ENCODE measurements at places on chromosomes 5 and 9.

GRCh38 chr5:160602744-160603143 is 181.1 kb downstream of the PTTG1 start:
- no peak for DNase-seq

- DNase-seq, result no peak
These were observed 106.6 kb downstream of the DENND1A start for GRCh38 chr9:123823194-123823947.

DNA sequence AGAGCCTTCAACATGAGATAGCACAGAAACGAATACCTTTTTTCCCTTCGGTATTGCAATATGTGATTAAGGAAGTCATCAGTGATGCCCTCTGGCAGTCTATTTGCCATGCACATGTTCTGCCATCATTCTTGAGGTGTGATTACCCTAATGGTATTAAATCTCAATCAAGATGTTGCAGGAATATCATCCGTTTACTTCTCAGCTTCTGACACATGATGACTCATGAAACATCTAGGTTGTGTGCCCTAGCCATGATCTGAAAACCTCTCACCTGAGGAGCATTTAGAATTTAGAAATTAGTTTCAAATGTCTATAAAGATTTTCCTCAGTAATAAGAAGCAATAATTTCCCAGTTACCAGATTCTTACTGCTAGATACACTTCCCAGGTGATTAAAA is 209.1 kb downstream of the ADGRV1 start:
- no peak for DNase-seq

DNA sequence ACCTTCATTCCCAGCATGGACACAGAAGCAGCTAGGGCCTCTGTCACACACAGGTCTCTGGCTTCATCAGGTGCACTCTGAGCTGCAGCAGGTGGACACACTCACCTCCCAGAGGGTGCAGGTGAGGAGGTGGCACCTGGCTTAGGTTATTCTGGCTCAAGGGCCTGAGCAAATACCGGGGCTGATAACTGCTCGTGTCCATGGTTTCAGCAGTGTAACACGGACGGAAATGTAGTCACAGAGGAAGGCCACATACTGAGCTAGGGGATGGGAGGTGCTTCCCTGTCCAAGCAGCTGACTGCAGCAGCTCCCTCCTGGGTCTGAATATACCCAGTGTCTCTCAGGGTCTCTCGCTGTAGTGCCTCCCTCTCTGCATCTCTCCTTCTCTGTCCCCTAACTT is 5.7 kb downstream of the PHF2 start:
- DNase-seq, result no peak

DNA sequence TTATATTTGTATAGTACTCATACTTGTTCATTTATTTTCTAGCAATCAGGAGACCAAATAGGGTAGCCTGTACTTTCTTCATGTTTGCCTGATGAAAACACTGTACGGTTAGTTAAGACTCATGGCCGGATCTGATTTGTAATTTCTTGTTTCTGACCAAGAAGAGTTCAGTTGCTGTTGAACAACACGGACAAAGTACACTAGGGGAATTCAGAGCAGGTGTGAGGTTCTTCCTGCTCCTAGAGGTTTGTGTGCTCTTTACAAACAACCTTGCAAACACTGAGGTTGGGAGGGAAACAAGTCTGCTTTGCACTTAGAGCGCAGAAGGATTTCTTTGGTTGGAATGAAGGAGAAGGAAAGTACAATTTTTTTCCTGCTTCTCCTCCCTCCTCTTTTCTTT is 69.7 kb downstream of the TRIO start:
- no peak for DNase-seq

- DNase-seq, result no peak
These were observed 105.7 kb downstream of the NR3C1 start for GRCh38 chr5:143297756-143298155.

GRCh38 chr5:129358069-129358468 is 102.0 kb upstream of the ADAMTS19 start:
- no peak for DNase-seq

- no peak for DNase-seq
These were observed 4.7 kb downstream of the GNAQ start for GRCh38 chr9:78026947-78027346.

DNA sequence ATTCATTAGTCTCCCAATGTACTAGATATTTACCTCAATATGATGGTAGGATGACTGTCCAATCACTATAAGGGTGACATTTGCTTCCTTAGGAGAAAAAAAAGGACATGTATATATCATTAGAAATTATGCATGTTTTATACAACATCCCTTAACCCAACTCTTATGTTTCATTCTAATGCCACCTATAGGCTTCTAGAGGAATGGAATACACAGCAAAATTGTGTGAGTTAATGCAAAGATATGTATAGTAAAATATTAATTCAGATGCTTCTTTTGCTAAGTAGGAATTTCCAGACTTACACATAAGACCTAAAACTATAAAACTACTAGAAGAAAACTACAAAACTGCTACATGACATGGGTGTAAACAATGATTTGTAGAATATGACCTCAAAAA is 3.5 kb downstream of the PRXL2C start:
- no peak for DNase-seq

- no peak for DNase-seq
These were observed 45.0 kb upstream of the IPPK start for GRCh38 chr9:92714787-92715487.

- no peak for DNase-seq
These were observed 2233.8 kb upstream of the C9orf72 start for GRCh38 chr9:29806937-29807618.

GRCh38 chr9:81986051-81986450 is 2.5 kb upstream of the SPATA31D1 start:
- DNase-seq, result no peak

DNA sequence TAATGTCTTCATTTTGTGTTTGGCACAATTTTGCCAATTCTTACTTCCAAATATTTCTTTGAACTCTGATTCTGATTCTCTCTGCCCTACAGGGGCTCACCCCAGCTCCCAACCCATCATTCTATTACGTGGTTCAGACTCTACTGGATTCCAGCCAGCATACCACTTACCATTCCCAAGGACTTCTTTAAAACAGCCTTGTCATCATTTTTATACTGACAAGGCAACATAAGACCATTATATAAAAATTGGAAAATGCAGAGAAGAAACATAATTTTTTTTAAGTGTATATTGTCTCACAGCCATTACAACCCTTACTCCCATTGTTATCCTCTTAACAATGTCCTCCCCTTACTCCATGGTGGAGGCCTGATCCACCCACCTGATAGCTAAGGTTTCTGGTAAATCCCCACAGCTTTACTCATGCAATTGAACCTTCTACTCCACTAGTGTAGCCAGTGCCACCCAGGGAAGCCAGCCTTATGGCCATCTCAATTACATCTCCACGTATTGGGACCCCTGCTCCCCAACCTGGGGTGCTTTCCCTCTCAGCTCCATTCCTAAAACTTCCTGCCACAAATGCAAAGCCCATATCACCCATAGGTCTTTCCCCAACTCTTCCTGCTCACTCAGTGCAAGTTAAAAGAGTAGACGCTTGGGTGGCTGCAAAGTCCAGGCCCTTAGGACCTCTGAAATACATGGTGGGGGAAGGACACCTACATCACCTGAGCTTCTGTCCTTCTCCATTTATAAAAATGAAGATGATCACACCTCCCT is 19.1 kb downstream of the UGT3A2 start:
- DNase-seq, result no peak

DNA sequence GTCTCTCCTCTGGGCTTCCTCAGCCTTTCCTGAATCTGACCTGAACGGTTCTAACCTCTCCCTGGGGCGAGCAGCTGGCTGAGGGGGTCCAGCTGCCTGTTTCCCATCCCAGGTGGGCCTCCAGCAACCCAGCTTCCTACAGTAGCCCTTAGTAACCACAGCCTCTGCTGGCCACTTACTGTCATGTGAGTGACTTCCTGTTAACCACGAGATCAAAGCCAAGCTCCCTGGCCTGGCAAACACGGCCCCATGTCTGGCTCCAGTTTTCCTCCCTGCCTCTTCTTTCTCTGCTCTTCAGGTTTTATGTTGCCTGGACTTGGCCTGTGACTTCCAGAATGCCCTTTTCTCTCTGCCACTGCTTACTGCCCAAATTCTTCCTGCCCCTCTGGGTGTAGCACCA is 47.2 kb upstream of the DAB2IP start:
- no peak for DNase-seq

DNA sequence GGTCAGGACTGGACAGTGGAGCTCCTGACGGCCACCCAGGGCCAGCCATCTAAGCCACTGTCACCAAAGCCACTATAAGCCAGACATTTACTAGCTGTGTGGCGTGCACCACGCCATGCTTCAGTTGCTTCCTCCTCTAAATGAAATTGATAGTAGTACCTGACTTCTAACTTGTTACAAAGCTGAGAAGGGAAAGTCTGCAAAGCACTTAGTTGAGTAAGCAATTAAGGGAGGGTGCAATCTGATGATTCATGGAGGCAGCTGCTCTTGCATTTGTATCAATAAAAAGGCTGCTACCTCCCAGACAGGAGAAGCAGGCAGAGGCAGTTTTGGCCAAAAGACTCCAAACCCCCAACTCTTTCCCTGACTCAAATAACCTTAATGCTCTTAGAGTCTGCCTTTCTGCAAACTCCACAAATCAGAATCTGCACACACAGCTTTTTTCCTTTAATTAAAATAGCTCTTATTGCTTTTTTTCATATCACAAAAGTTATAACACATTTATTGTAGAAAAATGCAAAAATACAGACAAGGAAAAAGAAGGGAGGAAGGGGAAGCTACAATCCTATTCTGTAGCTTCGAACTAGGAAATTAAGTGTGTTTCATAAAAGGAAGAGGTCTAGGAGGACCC is 19.3 kb upstream of the RAPGEF1 start:
- DNase-seq, result no peak

GRCh38 chr5:177496070-177496726 is 1.2 kb downstream of the PDLIM7 start:
- no peak for DNase-seq

- DNase-seq, result no peak
These were observed 83.4 kb downstream of the LIFR start for GRCh38 chr5:38473008-38473407.

Data from activated CD4-positive, alpha-beta T cell treated with anti-CD3 and anti-CD28 coated beads, Interleukin-2, amount 50 U/mL, for 4 hours (primary cell).